Stimulated activated CD8-positive, alpha-beta memory T cell treated with anti-CD3 and anti-CD28 coated beads, Interleukin-7, amount 100 ng/mL, for 1 hour (primary cell): ENCODE measurements at places on chromosomes 5 and 9.

- DNase-seq, result no peak
Observed at GRCh38 chr5:159273923-159274322, 10.8 kb downstream of the UBLCP1 start.

- no peak for DNase-seq
Observed at GRCh38 chr5:109412981-109413402, 3.2 kb upstream of the PJA2 start.

DNA sequence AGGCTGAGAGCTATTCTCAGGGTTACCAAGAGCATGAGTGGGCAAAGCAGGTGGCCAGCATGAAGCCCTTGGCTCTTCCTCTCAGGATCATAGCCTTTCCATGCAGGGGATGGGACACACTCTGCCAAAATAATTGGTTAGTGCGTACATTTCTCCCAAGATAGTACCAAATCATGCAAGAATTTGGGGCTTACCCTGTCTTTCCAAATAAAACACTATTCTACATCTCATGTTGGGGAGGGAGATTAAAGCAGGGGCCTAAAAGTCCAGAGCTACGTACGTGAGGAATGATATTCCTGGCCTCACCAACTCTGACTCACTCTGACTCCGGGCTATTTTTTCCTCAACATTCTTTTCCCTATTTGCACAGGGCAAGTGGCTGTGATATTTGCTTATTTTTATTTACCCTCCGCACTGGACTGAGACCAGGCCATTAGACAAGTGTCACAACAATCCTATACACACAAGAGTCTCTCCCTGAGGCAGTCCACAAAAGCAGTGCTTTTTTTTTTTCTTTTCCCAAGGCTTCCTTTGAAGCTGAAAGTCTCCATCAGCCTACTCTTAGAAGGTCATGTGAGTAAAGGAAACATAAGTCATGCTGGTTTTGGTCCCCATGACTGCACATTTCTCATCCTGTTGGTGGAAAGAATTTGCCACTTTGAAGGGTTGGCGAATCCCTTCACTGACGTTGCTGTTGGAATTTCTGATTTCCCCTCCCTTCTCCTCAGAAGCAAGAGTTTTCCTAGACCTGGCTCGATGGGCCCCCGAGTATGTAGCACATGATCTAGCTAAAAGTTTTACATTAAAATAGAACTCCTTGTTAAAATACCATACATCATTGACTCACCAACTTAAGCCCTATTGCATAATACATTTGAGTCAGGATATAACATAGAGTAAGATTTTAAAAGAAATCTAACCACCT lies 40.0 kb downstream of the TMEM252 start:
- no peak for DNase-seq

DNA sequence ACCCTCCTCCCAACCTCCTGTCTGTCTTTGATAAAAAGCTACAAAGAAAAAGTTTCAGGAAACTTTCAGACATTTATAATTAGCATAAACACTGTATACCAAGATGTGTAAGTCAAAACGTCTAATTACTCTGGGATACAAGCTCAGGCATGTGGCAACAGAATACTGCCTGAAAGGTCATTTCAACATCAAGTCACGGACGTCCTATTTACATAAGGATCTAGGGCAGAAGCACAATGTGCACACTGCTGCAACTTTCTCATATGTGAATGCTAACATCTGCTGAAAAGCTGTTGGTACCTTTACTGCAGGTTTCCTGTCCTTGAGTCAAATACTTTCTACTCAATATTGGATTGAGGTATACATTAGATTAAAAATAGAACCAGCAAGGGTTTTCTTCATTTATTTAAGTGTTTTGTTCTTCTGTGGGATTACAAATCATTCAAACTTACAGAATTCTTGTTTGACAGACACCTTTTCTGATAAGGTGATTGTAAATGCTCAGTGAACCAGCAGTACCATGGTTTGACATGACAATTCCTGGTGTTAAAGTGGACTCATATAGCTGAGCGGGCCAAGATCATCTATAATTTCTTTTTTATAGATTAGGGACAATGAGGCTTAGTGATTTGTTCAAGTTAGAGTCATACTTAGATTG lies 36.8 kb downstream of the ELL2 start:
- DNase-seq, result no peak

- DNase-seq, result no peak
Observed at GRCh38 chr9:81847181-81847915, 80.9 kb upstream of the SPATA31D4 start.

DNA sequence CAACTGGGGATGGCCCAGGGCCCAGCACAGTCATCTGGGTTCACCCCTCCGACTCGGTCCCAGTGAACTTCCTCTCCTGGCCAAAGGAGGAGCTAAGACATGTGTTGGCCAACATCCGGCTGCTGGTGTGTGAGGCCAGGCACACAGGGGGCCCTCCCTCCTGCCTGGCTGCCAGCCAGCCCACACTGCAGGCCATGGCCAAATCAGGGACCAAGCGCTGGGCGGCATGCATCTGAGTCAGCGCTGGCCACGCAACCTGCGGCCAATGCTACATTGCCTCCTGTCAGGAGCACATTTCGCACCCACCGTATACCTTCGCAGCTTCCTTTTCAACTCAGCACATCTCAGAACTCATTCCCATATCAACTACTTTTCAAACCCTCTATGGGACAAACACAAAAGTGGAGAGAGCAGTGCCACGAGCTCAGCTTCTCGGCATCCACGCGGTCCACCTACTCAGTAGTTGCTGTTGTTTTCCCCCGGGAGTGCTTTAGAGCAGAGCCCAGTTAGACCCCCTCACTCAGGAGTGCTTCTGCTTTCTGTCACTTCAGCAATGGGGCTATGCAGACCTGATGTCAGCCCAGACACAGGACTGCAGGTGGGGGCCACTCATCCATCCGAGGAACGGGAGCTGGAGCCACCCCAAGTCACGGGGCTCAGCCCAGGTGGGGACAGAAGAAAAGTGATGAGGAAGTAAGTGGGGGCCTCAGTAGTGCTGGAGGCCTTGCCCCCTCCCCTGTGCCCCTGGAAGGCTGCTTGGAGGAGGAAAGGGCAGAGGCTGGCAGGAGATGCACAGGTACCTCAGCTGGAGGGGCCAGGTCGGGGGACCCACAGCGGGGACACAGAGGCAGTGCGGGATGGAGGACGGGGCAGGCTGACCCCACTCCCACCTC lies 13.9 kb downstream of the NINJ1 start:
- no peak for DNase-seq

- DNase-seq, result peak; percentile 37
Observed at GRCh38 chr5:157025093-157025698, 33.7 kb downstream of the HAVCR1 start.

- no peak for DNase-seq
Observed at GRCh38 chr5:132384506-132385050, 15.1 kb downstream of the SLC22A5 start.

DNA sequence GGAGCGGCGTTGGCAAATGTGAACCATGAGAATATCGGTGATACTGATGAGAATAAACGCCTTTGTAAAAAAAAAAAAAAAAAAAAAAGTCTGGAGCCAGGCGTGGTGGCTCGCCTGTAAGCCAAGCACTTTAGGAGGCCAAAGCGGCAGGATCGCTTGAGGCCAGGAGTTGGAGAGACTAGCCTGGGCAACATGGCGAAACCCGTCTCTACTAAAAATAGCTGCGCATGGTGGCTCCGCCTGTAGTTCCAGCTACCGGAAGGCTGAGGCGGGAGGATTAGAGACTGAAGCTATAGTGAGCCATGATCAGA lies 425 bp upstream of the NFX1 start:
- DNase-seq, result no peak

- DNase-seq, result no peak
Observed at GRCh38 chr5:134944630-134945029, 23.1 kb upstream of the CATSPER3 start.

DNA sequence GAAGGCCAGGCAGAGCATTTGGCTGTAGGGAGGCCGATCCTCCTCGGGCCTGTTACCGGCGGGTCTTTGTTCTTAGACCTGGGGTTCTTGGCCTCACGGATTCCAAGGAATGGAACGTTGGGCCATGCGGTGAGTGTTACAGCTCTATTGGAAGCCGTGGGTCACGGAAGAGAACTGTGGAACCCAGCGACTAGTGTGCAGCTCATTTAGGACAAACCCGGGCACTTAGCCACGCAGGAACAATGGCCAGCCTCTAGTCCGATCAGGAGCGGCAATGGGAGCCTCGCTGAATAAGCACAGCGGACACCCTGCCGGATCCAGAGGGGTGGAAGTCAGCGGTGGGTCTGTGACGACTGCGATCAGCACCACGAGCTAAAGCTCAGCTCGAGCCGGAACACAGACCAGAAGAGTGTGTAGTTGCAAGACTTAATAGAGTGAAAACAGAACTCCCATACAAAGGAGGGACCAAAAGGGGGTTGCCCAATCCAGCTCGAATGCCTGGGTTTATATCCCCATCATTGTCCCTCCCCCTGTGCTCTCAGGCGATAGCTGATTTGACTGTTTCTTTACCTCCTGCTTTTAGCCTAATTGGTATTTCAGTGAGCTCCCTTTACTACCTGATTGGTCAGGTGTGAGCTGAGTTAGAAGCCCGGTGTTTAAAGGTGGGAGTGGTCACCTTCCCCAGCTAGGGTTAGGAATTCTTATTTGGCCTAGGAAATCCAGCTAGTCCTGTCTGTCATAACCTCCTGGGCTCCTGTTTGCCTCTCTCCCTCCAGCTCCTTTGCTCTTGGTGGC lies 53.7 kb upstream of the RPL26L1 start:
- no peak for DNase-seq
